ENCODE measurements at places on chromosomes 4 and X.

DNA sequence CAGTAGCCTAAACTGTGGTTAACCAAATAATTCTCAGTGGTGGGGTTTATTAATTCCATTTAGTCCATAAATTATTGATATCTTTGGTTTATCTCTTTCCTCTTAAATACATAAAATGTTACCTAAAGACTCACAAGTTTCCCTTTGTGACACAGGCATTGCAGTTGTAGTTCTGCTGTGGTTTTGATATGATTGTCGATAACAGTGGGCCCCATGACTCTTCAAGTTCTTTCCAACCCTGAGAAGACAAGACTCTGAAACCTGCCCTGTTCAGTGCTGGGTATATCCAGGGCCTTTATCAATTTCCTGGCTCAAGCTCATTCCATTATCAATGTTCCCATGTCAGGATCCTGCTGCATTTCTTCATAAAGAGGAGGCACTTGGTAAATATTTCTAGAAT lies 117.9 kb upstream of the TBC1D9 start:
- DNase-seq = no peak

- no peak for DNase-seq
These were observed 210.4 kb downstream of the PALLD start for GRCh38 chr4:168707205-168707604.

- no peak for DNase-seq
These were observed at the start of gene MAGEB1 for GRCh38 chrX:30246769-30247489. Gene MAGEB1, plus strand, starts transcription at chrX:30247146. Its CDS starts 3,348 bp downstream, at chrX:30250494.

GRCh38 chr4:78242071-78242470 lies 184.9 kb downstream of the FRAS1 start:
- DNase-seq = no peak

DNA sequence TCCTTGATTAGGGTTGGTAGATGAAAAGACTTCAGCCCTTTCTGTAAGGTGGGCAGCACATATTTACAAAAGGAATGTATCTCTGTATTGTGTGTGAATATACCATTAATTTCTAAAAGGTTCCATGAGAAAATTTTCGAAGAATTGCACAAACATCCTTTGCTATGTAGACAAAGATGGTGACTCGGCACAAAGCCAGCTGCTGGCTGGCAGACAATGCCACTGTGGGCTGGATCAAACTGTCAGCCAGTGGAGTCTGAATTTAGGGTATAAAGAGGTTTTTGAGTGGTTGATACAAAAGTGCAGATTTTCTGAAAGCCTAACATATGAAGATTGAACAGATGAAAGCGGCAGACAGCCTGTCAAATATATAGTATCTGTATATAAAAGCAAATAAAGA lies 5.6 kb upstream of the TXK start:
- no peak for DNase-seq

GRCh38 chr4:13653766-13654161 lies 26.2 kb upstream of the BOD1L1 start:
- no peak for DNase-seq

- DNase-seq = no peak
These were observed 150.0 kb downstream of the ANAPC10 start for GRCh38 chr4:144948009-144948408.

GRCh38 chr4:88793475-88793874 lies 95.8 kb upstream of the NAP1L5 start:
- DNase-seq = no peak

- DNase-seq = no peak
These were observed 336.9 kb upstream of the NR3C2 start for GRCh38 chr4:148778980-148779675.

GRCh38 chr4:93000910-93001309 lies 697.1 kb downstream of the GRID2 start:
- no peak for DNase-seq

DNA sequence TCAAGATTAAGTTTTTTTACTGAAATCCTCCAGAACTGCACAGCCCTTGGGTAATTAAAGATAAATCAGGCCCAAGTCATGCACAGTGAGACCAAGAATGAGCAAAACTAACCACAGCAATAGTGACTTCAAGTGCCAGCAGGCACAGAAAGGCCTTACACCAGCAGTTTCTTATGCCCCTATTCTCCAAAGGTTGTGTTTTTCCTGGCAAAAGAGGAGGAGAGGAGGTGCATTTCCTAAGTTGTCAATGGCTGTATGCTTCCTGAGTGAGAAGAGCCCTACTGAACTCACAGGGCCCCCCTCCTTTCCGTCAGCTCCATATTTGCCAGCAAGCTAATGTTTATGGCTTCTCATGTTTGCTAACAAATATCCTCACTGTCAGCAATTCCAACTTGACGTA lies 418.7 kb upstream of the INTU start:
- no peak for DNase-seq

GRCh38 chr4:87962398-87963146 lies 12.9 kb upstream of the SPP1 start:
- DNase-seq = no peak

DNA sequence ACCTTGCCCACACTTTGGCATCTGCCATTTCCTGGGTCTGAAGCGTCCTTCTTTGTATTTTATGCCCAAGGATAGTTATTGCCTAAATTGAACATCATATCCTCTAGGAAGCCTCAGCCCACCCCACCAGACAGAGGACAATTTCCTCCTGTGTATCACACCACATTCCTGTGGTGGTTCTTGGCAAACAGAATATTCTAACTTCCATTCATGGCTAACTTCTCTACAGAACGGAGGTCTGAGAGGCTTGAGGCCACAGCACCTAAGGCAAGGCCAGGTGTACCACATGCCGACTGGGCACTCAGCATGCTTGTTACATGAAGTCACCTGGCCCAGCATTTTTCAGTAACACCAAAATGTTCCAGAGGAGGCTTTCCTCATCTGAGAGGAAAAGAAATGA lies 42.4 kb downstream of the CD99L2 start:
- no peak for DNase-seq

DNA sequence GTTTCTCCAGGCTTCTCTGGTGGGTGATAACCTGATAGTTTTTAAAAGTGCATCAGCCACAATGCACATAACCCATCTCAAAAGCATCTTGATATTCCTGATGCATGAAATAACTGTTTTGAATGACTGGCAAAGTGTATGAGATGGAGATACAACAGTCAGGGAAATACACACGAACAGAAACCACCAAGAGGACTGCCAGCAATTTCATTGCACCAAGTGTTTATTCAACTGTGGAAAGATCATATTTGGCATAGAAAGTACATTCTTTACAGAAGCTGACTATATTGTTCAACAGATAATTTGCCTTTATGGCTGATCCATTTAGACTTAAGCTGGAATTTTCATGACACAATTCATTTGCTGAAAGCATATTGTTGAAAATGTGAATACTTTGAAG lies 139.5 kb downstream of the SLIT2 start:
- no peak for DNase-seq

DNA sequence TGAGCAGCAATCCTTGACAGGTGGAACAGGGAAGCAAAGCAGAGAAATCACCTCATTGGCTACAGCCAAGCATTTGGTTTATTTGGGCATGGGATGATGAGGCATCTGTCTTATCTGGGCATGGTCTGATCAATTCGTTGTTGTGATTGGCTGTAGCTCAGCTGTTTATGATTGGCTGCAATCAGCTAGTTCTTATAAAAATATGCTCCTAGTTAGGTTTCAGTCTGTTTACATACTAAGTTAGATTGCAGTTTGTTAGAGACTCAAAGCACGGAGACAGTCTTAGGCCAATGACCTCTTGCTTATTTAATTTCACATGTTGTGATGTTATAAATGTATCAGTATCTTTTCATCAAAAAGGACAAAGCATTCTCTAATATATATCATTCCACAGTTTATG lies 312.0 kb downstream of the PDGFC start:
- no peak for DNase-seq

DNA sequence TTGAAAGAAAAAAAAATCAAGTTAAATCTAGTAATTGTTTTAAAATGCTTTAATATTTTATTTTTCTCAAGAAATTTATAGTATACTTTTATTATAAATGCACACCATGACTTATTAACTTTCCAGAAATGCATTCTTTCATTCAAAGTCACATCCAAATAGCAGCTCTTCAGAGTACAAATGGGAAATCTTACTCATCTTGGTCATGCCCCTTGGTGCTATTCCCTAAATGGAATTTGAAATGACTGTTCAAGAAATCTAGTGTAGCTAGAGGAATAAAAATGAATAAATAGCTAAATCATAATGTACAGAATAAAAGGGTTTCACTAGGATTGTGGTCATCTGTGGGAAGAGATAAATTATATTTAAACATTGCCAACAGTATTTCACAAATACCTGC lies 1139.7 kb downstream of the PCDH18 start:
- DNase-seq = no peak

- DNase-seq = no peak
These were observed at the start of gene PORCN for GRCh38 chrX:48508400-48509244. Gene PORCN, plus strand, starts transcription at chrX:48508992. Its CDS starts 829 bp downstream, at chrX:48509821.

GRCh38 chrX:38150993-38151392 lies 69.7 kb downstream of the SRPX start:
- DNase-seq = no peak

- DNase-seq = no peak
These were observed 405.3 kb upstream of the EDA2R start for GRCh38 chrX:67044029-67044653.

DNA sequence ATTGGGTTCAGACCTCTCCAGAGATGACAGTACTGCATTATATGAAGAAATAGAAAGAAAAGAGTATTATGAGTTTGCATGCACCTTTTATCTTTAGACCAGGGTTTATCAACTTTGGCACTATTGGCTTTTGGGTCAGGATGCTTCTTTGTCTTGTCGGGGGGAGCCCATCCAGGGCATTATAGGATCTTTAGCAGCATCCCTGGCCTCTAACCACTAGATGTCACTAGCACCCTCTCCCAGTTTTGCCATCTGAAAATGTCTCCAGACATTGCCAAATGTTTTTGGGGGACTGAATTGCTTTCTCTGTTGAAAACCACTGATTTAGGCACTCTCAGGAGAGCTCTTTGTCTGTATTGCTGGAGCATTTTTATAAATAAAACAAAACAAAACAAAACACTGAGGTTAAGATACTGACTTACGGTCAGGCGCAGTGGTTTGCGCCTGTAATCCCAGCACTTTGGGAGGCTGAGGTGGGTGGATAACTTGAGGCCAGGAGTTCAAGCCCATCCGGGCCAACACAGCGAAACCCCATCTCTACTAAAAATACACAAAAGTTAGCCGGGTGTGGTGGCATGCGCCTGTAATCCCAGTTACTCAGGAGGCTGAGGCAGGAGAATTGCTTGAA lies 23.6 kb downstream of the CA5B start:
- DNase-seq = no peak

- no peak for DNase-seq
These were observed 10.7 kb upstream of the CPE start for GRCh38 chr4:165368114-165368513.

DNA sequence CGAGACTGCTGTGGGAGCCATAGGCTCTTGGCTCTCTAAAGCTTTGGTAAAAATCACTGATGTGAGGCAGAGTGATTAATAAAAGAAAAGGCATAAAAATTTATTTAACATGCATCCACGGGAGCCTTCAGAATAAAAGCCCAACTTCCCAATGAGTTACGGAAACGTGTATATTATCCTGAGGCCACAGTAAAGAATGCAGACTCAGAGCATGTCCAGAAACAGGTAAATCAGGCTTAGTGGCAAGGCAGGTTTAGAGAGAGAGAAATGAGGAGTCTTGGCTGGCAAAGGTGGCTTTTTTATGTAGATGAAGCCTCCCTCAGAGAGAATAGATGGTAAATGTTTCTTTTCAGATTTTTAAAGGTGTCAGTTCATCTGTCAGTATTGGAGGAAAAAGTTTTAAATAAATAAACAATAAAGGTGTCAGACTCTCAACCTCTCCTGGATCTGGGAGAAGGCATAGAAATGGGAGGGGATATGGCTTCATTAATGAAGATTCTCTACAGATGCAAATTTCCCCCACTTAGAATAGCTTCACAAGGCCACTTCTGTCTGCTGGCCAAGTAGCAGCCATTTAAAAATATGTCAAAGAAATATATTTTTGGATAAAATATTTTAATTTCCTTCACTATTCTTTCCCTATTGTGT lies 24.0 kb downstream of the C4orf51 start:
- DNase-seq = no peak

DNA sequence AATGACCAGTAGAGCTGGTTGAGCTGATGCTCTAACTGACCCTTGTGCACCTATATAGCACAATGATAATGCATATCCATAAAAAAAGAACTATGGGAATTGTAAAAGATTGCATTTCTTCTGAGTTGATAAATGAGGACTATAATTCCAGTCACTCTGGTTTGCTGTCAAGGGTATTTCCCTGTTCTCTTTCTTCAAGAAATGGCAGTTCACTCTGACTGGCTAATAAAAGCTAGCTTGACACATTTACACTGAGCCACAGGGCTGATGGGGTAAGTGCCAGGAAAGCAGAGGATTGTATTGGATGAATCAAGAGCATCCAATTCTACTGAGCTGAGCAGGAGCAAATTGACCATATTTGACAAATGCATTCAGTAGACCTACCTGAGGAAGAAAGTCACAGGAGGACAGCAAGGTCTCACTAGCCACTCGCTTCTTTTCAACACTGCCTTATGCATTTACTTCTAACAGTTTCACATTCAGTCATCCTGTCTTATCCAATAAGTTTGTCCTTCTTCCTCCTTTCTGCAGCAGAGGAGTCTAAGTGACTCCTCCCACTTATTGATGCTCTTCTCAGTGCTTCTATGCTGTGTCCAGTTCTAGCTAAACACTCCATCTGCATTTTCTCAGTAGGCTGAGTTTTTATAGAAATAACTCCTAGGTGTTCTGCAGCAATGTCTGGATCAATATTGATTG lies 43.0 kb downstream of the RBMX2 start:
- DNase-seq = no peak

DNA sequence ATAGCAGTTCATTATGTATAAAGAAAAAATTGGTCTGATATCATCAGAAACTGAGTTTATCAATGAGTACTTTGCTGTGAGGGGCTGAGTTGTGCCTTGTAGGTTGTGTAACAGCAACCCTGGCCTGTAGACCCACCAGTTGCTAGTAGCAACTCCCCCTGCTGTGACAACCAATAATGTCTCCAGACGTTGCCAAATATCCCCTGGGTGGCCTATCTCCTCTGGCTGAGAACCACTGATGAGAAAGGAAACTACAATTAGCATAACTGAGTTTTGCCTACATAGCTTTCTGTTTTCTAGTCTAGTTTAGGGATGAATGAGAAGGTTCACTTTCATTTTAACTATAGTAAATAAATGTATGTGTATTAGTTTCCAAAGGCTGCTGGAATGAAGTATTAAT lies 234.1 kb downstream of the CPE start:
- no peak for DNase-seq

- no peak for DNase-seq
These were observed 56.6 kb upstream of the ALB start for GRCh38 chr4:73347497-73347896.

GRCh38 chrX:22078117-22078516 lies 46.0 kb downstream of the PHEX start:
- no peak for DNase-seq

- DNase-seq = no peak
These were observed 388.7 kb downstream of the FAT4 start for GRCh38 chr4:125703443-125703842.

Data from DMS 273 treated with DMSO at 0.1 percent for 48 hours (cell line).